RKO (cell line): ENCODE measurements at places on chromosomes 3 and 15.

DNA sequence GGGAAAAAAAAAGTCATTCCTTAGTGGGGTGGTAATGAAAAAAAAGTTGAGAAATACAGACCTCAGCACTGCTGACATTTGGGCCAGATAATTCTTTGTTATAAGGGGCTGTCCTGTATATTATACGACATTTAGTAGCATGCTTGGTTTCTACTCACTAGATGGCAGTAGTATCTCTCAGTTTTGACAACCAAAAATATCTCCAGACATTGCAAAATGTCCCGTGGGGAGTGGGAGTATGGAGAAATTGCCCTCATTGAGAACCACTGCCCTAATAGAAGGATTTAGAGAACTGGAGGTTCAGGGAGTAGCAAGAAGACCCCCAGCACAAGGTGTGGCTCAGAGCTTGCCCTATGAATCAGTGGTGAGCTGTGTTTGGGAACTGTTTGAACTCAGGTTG lies 28.6 kb upstream of the TEX264 start:
- no peak for DNase-seq

- no peak for DNase-seq
These were observed 44.6 kb upstream of the P3H2 start for GRCh38 chr3:190165253-190165652.

GRCh38 chr3:44969154-44969827 lies 6.7 kb downstream of the ZDHHC3 start:
- DNase-seq, result no peak

- peak; percentile 38 for DNase-seq
These were observed 47.0 kb downstream of the MTHFS start for GRCh38 chr15:79849789-79850188.

GRCh38 chr3:2526926-2527325 lies 428.3 kb downstream of the CNTN4 start:
- no peak for DNase-seq

- peak; percentile 88 for DNase-seq
These were observed 92.4 kb downstream of the KBTBD8 start for GRCh38 chr3:67090474-67090873.

- DNase-seq, result no peak
These were observed 83.1 kb downstream of the PLCH1 start for GRCh38 chr3:155661760-155662159.

- no peak for DNase-seq
These were observed 16.9 kb downstream of the CCR4 start for GRCh38 chr3:32968166-32968919.

GRCh38 chr3:128369881-128370642 lies 96.6 kb downstream of the DNAJB8 start:
- DNase-seq, result no peak

- no peak for DNase-seq
These were observed 385.8 kb downstream of the LPP start for GRCh38 chr3:188539631-188540194.

GRCh38 chr3:194475978-194476377 lies 10.8 kb downstream of the ATP13A3 start:
- no peak for DNase-seq

DNA sequence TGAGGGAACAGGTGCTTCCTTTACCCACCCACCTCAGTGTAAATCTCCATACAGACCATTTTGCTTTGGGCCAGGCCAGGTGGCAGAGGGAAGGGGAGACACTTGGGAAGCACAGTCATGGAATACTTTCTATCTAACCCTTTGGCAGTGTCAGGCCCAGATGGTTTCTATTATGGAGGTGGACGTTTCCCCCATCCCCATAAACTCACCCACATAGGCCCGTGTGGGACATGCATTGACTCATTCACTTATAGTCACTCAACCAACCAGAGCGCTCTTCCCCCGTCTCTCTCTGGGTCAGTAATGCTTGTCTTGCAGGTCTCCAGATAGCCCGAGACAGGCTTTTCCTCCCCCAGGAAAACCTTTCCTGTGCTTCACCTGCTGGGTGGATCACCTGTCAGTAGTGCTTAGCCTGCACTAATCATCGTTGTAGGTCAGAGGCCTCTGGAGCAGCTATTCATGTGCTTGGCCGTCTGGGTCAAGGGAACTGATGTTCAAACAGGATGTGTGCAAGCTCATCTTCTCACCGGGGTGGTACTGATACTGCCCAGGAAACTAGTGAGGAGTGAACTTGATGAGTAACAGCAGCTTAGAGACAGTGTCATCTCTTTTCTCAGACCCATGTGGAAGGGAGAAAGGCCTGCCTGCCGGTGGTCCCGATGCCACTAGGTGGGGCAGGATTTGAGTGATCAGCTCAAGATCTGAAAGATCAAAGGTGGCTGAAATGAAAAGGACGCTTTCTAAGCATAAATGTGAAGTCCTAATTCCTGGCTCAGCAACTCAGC lies 67.1 kb downstream of the CEMIP start:
- DNase-seq, result no peak

DNA sequence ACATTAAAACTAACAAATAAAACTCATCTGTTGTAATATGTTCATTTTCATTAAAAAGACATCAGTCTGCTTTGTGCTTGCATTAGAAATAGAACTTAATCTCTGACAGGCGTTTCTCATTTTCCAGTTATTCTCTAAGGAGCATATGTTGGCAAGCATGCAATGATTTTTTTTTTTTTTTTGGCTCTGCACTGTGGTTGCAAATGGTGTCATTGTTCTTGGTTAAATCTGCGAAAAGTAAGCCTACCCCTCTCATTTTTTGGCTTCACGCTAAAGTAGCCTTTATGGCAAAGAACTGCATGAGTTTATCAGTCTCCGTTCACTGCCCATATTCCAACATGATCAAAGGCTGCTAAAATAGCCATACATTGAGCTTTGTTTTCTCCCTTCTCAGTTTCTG lies 403.2 kb downstream of the MECOM start:
- no peak for DNase-seq

DNA sequence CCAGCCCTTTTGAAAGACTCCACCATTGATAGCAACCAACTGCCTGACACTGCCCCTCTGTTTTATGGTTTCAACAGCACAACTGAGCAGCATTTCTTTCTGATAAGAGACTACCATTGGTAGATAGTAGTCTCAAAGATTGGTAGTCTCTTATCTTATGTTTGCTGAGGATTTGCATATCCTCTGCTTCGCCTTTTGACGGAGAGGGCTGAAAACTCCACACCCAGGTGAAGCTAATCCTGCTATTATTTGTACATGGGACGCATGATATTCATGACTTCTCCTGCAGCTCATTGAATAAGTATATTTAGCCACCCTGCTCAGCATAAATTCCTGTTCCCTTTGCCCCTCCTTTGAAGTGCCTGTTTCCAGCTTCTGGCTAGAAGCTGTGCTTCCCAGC lies 119.4 kb upstream of the STRIT1 start:
- DNase-seq, result no peak

- no peak for DNase-seq
These were observed 1003.9 kb upstream of the NR2F2 start for GRCh38 chr15:95326431-95327182.

DNA sequence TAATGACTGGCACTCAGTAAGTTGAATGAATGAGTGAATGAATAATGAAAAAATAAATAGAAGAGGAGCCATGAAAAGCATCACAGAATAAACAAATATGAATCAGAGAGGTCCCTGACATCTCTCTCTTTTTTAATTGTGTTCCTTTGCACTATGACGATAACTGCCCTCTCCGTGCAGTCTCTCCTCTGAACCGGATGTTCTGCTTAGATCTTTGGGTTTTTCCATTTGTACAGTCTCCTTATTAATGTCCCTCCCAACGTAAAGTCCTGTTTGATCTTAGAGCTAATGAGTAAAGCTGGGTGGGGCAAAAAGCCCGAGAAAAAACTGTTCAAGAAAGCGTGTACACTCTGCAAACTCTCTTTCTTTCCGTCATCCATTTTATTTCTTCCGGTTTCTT lies 28.3 kb upstream of the BHLHE40 start:
- no peak for DNase-seq

DNA sequence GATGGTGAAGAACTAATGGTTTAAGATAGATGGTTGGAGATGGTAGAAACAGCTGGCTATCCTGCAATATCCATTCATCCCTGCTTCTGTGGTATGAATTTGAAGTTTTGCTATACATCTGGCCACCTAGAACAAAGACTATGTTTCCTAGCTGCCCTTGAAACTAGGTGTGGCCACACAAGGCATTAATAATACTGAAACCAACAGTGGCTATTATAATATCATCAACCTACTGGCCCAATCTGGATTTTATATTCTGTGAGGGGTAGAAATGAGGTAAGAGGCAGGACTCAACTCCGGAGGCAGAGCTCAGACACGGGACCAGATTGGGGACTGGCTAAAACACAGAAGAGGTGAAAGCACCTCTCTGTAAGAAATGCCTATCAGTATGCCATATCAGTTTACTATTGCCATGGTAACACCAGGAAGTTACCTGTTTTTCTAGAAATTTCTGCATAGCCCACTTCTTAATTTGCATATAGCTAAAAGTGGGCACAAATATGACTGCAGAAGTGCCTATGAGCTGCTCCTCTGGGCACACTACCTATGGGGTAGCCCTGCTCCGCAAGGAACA lies 8.4 kb downstream of the IFT80 start:
- no peak for DNase-seq

GRCh38 chr15:50953302-50953701 lies 44.8 kb downstream of the AP4E1 start:
- DNase-seq, result peak; percentile 53

- peak; percentile 38 for DNase-seq
These were observed 25.0 kb downstream of the LRRC58 start for GRCh38 chr3:120324190-120324589.

DNA sequence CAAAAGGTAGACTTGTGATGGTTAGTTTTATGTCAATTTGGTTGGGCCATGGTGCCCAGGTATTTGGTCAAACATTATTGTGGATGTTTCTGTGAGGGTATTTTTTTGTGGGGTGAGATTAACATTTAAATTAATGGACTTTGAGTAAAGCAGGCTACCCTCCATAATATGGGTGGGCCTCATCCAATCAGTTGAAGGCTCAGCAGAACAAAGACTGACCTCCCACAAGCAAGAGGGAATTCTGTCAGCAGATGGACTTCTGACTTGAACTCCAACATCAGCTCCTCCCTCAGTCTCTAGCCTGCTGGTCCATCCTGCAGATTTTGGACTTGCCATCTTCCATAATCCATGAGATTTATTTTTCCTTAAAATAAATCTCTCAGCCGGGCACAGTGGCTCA lies 55.6 kb upstream of the BNC1 start:
- no peak for DNase-seq

DNA sequence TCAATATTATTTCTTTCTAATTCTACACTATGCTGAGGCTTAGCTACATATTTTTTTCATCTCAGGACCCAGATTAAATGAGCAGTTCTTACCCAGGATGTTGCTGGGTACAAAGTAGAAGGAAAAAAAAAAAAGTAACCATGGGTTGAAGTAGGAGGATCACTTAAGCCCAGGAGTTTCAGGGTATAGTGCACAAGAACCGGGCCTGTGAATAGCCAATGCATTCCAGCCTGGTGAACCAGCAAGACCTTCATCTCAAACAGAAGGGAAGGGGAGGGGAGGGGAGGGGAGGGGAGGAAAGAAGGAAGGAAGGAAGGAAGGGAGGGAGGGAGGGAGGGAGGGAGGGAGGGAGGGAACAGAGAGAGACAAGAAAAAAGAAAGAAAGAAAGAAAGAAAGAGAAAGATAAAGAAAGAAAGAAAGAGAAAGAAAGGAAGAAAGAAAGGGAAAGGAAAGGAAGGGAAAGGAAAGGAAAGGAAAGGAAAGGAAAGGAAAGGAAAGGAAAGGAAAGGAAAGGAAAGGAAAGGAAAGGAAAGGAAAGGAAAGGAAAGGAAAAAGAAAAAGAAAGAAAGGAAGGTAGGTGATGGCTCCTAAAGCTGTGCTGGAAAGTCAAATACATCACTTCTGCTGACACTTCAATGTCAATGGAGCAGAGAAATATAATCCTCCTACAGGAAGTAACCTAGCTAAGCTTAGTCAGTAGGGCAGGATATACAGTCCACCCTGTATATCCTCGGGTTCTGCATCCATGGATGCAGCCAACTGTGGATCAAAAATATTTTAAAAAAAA lies 206.8 kb upstream of the TGFBR2 start:
- DNase-seq, result no peak

- peak; percentile 43 for DNase-seq
These were observed 697 bp upstream of the RAB5A start for GRCh38 chr3:19945969-19946831.

GRCh38 chr3:197692641-197693040 lies 44.1 kb downstream of the RUBCN start:
- DNase-seq, result no peak

DNA sequence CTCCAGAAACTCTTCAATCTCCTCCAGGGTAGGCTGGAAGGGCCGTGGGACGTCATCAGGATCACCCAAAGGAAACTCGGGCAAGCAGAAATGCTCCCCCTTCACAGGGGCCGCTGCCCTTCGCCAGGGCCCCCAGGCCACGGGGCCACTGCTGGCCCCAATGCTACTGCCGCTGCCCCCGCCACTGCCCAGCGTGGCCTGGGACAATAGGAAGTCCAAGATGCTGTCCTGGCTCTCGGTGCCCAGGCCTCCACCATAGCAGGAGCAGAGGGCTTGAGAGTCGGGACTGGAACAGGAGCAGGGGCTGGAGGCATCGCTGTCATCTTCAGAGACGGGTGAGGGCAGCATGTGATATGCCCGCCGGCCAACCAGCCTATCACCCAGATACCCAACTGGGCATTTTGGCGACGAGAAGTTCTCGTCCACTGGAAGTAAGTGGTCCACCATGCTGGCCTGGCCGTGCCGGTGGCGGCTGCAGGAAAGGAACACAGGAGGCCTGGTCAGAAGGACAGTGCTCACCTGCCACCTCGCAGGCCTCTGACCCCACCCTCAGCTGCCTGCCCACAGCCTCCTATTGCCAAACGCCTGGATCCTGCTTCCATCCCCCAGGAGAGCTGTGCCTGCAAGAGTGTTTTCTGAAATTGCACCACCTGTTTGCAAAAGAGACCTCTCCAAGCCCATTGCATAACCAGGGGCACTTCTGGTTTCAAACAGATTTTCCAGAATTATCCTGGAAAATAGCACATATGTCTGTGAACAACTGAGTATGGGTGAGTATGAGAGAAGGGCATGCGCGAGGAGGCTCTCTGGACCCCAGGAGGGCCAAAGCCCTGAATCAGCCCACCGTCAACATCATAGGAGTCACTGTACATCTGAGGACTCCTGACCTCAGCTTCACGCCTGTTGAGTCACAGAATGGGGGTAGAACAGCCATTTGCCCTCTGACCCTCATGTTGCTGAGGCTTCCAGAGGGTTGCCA lies 4.4 kb downstream of the KLF15 start:
- peak; percentile 13 for DNase-seq

DNA sequence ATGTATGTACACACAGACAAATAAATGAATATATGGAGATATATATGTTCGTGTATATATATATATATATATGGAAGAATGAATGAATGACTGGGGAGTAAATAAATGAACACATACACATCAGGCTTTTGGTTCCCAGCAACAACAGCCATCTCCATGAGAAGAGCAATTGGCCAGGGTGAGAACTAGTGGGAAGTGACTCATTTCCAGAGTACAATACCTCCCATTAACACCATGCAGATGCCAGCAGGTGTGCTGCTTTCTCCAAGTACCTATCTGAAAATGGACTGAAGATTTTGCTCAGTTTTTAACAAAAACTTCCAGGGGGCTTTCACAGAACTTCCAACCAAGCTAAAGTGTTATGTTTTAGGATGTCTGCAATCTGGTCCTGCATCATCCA lies 179.8 kb upstream of the SLC2A2 start:
- DNase-seq, result no peak

GRCh38 chr3:52193065-52193464 lies 4.9 kb upstream of the ALAS1 start:
- DNase-seq, result peak; percentile 48
